ENCODE measurements at places on chromosomes 1 and 21.

DNA sequence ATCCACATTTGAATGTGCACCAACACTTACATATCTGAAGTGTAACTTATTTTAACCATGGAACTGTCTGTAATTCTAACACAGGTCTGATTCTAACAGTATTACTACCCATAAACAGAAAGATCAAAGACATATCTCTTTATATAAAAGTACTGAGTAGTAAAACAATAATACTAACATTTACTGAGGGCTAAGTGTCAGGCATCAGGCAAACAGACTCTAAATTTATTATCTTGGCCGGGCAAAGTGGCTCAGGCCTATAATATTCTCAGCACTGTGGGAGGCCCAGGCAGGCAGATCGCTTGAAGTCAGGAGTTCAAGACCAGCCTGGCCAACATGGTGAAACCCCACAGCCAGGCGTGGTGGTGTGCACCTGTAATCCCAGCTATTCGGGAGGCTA, 85.9 kb downstream of the JAK1 start:
- no peak for DNase-seq
- H3K4me3 ChIP-seq: no peak overlapping the region
- H3K27ac ChIP-seq: no peak overlapping the region
- peaks cover 21% of the 10 kb centered on the region for H3K36me3 ChIP-seq
- no peaks in the 10 kb centered on the region for H3K27me3 ChIP-seq
- H3K4me1 ChIP-seq: no peaks in the 10 kb centered on the region

- H3K4me3 ChIP-seq: no peak overlapping the region
- no peaks in the 10 kb centered on the region for H3K4me1 ChIP-seq
- DNase-seq: no peak
Observed at GRCh38 chr1:197149340-197149739, 2.9 kb upstream of the ASPM start.

DNA sequence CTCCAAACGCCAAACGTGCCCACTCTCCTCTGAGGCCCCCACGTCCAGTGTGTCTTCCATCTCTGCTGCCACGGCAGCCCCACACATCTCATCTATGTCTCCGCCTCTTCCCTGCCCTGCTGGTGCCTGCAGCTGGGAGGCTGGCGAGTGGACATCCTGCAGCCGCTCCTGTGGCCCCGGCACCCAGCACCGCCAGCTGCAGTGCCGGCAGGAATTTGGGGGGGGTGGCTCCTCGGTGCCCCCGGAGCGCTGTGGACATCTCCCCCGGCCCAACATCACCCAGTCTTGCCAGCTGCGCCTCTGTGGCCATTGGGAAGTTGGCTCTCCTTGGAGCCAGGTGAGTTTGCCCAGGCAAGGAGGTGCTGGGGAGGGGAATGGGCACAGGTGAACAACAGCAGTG, 8.6 kb downstream of the ADAMTSL4 start:
- peak; percentile 3 for DNase-seq
- no peak overlapping the region for H3K27ac ChIP-seq
- peaks cover 58% of the 10 kb centered on the region for H3K36me3 ChIP-seq
- H3K4me3 ChIP-seq: no peak overlapping the region
- H3K27me3 ChIP-seq: no peaks in the 10 kb centered on the region

- peak overlapping the region; percentile 92 for H3K27ac ChIP-seq
- H3K4me3 ChIP-seq: peak overlapping the region; percentile 78
- peaks cover 31% of the 10 kb centered on the region for H3K36me3 ChIP-seq
Observed at GRCh38 chr1:155272466-155273342, 600 bp downstream of the CLK2 start.

GRCh38 chr1:28819020-28819419, 7.0 kb downstream of the OPRD1 start:
- no peak overlapping the region for H3K27ac ChIP-seq
- no peak for DNase-seq
- no peaks in the 10 kb centered on the region for H3K36me3 ChIP-seq
- no peak overlapping the region for H3K4me3 ChIP-seq
- H3K4me1 ChIP-seq: peaks cover 2% of the 10 kb centered on the region

DNA sequence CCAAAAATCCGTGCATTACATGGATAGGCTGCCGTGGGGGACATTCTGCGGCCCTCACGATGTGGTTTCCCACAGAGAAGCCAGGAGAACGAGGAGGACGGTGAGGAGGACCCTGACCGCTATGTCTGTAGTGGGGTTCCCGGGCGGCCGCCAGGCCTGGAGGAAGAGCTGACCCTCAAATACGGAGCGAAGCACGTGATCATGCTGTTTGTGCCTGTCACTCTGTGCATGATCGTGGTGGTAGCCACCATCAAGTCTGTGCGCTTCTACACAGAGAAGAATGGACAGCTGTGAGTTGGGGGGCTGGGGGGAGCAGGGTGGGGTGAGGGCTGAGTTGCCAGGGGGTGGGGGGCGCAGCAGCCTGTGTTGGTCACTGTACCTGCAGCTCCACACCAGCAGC, 13.2 kb downstream of the PSEN2 start:
- H3K4me1 ChIP-seq: peaks cover 9% of the 10 kb centered on the region
- H3K27me3 ChIP-seq: no peaks in the 10 kb centered on the region
- peaks cover 34% of the 10 kb centered on the region for H3K36me3 ChIP-seq
- no peak for DNase-seq
- no peak overlapping the region for H3K27ac ChIP-seq

DNA sequence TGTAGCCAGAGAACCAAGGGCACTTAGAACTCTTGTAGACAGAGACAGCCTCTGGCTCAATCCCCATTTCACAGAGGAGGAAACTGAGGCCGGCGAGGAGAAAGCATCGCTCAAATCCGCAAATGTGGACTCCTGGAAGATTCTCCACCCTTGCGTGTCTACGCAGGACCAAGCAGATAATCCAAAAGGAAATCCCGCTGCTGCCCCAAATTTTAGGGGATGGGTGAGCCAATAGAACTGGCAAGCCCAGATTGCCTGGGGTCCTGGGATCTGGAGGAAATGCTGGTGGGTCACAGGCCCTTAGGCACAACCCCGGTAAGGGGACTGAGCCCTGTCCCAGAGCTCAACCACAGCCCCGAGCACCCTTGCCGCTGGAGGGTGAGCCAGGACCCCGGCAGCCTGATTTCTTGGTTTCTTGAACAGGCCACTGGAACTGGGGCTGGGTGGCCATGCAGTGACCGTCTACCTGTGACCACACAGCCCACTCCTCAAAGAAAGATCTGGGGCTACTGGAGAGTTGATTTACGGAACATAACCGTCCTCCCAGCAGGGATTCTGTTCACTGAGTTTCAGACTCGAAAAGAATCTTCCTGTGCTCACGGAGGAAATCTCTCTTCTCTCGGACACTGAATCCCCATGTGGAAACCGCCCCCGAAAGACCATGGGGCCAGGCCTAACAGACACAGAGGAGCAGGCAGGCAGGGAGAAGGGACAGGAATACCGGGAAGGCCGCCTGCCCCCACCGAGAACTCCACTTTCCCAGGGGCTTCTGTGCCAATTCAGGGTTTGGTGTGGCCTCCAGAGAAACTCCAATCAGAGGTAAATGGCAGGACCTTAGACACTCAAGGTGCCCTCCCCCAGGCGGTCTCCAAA, 238.4 kb downstream of the NPHP4 start:
- no peaks in the 10 kb centered on the region for H3K4me1 ChIP-seq
- no peak overlapping the region for H3K4me3 ChIP-seq
- no peak for DNase-seq
- H3K36me3 ChIP-seq: no peaks in the 10 kb centered on the region
- H3K27ac ChIP-seq: no peak overlapping the region

DNA sequence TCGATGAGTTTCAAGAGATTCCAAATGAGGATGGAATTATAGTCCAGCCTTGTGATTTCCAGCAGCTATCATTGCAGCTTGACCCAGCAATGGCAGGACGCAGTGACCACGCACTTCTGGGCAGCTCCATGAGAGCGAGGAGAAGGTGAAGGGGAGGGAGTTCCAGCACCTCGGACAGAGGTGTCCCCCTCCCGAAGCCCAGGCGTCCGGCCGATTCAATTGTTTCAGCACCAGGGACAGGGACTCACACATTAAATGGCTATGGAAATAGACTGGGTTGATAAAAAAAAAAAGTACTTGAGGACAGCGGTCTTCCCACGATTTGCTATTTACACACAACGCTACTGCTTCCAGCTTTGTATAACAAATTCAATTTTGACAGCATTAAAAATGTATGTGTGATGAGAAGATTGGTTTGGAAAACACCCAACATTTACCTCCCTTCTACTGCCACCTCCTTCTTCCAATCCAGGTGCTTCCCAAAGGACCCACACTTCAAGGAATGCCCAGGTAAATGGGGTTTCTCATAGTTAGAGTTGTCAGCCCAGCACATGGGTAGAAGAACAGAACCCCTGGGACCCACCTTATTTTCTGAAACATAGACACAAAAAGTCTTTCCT, 71.8 kb downstream of the DISP3 start:
- H3K4me3 ChIP-seq: no peak overlapping the region
- no peaks in the 10 kb centered on the region for H3K4me1 ChIP-seq
- H3K27me3 ChIP-seq: peaks cover 37% of the 10 kb centered on the region
- DNase-seq: peak; percentile 68
- no peak overlapping the region for H3K27ac ChIP-seq
- no peaks in the 10 kb centered on the region for H3K36me3 ChIP-seq

- H3K36me3 ChIP-seq: no peaks in the 10 kb centered on the region
- no peak for DNase-seq
- no peaks in the 10 kb centered on the region for H3K4me1 ChIP-seq
- no peak overlapping the region for H3K4me3 ChIP-seq
- H3K27me3 ChIP-seq: no peaks in the 10 kb centered on the region
Observed at GRCh38 chr21:40208948-40209345, 341.7 kb downstream of the PCP4 start.

GRCh38 chr1:111880881-111881837, 108.3 kb downstream of the KCND3 start:
- H3K27me3 ChIP-seq: peaks cover 10% of the 10 kb centered on the region
- H3K4me1 ChIP-seq: no peaks in the 10 kb centered on the region
- no peak overlapping the region for H3K4me3 ChIP-seq

DNA sequence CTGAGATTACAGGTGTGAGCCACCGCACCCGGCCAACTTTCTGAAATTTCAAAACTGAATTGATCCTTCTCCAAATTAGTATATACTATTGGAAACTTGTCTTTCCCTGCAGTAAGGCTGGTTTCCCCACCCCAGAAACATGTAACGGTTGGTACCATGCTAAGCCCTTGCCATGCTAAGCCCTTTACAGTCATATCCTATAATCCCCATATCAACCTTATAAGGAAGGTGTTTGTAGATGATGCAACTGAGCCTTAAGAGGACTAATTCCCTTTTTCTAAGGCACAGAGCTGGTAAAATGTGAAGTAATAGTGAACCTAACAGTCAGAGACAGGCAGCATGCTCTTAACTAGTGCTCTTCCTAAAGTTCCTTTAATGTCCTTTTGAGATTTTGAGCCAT, 413.7 kb downstream of the DISC1 start:
- H3K27ac ChIP-seq: no peak overlapping the region
- DNase-seq: no peak
- no peaks in the 10 kb centered on the region for H3K4me1 ChIP-seq
- no peaks in the 10 kb centered on the region for H3K27me3 ChIP-seq
- no peaks in the 10 kb centered on the region for H3K36me3 ChIP-seq
- no peak overlapping the region for H3K4me3 ChIP-seq

DNA sequence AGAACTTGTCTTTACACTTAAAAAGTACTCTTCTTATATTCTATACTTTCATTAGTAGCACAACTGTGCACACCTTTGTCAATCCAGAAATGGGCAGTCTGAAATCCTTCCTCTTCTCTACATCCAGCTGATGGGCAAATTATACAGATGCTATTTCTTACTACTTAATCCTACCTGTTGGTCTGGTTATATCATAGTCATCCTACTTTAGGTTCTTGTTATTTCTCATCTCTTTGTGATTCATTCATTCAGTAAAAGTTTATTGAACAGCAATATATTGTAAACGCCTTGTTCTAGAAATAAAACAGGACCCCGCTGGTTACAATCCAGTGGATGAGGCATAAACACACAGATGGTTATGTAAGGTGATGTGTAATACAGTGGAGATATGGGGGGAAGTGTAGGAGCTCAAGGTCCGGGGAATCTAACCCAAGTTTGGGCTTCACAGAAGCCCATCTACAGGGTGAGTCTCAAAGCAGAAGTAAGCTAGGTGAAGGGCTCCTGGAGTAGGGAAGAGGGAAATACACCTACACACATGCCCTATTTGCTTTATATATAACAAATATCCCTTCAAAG, 11.8 kb upstream of the FUBP1 start:
- no peak overlapping the region for H3K27ac ChIP-seq
- H3K4me1 ChIP-seq: peaks cover 2% of the 10 kb centered on the region
- no peak overlapping the region for H3K4me3 ChIP-seq
- no peaks in the 10 kb centered on the region for H3K27me3 ChIP-seq

- H3K4me3 ChIP-seq: no peak overlapping the region
- no peaks in the 10 kb centered on the region for H3K4me1 ChIP-seq
- H3K27ac ChIP-seq: no peak overlapping the region
- H3K36me3 ChIP-seq: peaks cover 7% of the 10 kb centered on the region
- no peak for DNase-seq
- no peaks in the 10 kb centered on the region for H3K27me3 ChIP-seq
Observed at GRCh38 chr1:98766255-98766654, 104.7 kb downstream of the SNX7 start.

- H3K27ac ChIP-seq: no peak overlapping the region
- peak overlapping the region; percentile 5 for H3K4me3 ChIP-seq
Observed at GRCh38 chr21:16072737-16073136, 343.0 kb downstream of the USP25 start.

DNA sequence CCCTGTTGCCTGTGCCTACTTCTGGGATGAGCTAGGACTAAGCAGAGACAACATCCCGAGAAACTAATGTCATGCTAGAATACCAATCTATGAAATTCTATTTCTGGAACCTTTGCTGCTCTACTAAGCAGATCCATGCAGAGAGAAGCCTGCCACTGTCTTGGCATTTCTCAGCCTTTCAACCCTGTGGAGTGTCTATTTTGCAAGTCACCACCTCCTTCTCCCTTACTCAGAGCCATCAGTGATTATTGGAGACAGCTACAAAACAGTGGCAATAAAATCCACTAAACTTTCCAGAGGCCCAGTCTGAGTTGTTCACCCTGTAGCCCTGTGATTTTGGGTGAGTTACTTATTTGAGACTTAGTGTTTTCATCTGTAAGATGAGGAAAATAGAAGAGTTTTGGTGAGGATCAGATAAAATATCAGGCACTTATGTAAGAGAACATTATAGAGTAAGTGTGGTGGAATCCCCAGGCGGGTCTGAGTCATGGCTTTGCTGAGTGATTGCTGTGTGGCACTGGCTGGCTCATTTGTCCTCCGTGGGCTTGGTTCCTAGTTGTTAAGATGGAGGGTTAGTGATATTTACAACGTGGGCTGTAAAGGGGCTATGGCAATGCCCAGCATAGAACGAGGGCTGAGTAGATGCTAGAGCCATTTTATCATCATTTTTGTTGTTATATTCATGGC, 61.1 kb downstream of the FMN2 start:
- no peak overlapping the region for H3K4me3 ChIP-seq
- DNase-seq: peak; percentile 27
- H3K4me1 ChIP-seq: no peaks in the 10 kb centered on the region

DNA sequence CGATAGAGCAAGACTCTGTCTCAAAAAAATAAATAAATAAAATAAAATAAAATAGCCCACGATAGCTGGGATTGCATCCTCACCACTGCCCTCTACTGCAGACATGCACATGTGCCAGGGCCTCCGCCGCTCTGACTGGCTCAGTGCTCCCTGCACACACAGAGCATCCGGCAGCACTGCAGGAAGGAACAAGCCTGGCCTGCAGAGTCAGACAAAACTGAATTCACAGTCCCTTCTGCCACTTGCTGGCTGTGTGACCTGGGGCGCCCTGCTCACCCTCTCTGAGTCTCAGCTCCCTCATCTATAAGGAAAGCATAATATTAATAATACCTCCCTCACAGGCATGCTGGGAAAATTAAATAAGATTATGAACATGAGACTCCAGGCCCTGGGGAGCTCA, 35.4 kb downstream of the CSMD2 start:
- no peaks in the 10 kb centered on the region for H3K4me1 ChIP-seq
- H3K27ac ChIP-seq: no peak overlapping the region
- no peak overlapping the region for H3K4me3 ChIP-seq
- no peak for DNase-seq
- no peaks in the 10 kb centered on the region for H3K36me3 ChIP-seq
- H3K27me3 ChIP-seq: no peaks in the 10 kb centered on the region

Data from mesenchymal stem cell (in vitro differentiated cells and primary cell).